Adipose tissue (tissue), 3 donors: ENCODE measurements at places on chromosomes 5 and 9. TPM values are rescaled to one million over a fixed set of nuclear protein-coding genes. Genes with fewer than 3 reads are reported as not detected.

Gene ANKRD34B
- 1.5 TPM for polyA plus RNA-seq

Gene WDR38
- not detected for polyA plus RNA-seq

Gene ADAM19
- polyA plus RNA-seq = 0.60 TPM

Gene DBH
- 0.05 TPM for polyA plus RNA-seq

Gene SLC1A3
- 10.0 TPM for polyA plus RNA-seq

Gene SEMA5A
- polyA plus RNA-seq = 1.5 TPM
